ENCODE measurements at places on chromosomes 3 and 15. TPM values are rescaled to one million over a fixed set of nuclear protein-coding genes. Genes with fewer than 3 reads are reported as not detected.

IGSF10 gene
- total RNA-seq, result 2.5 TPM

GRCh38 chr3:71097557-71097956, 486.0 kb downstream of the FOXP1 start:
- DNase-seq, result no peak

- DNase-seq, result no peak
Measured at GRCh38 chr3:169120928-169121327, 542.6 kb downstream of the MECOM start.

TRANK1 gene
- total RNA-seq, result 7.6 TPM

- no peak for DNase-seq
Measured at GRCh38 chr3:69423463-69424155, 37.7 kb upstream of the FRMD4B start.

GRCh38 chr3:116425126-116425525, 20.2 kb downstream of the LSAMP start:
- DNase-seq, result no peak

TMEM108 gene
- total RNA-seq, result 7.7 TPM

DNA sequence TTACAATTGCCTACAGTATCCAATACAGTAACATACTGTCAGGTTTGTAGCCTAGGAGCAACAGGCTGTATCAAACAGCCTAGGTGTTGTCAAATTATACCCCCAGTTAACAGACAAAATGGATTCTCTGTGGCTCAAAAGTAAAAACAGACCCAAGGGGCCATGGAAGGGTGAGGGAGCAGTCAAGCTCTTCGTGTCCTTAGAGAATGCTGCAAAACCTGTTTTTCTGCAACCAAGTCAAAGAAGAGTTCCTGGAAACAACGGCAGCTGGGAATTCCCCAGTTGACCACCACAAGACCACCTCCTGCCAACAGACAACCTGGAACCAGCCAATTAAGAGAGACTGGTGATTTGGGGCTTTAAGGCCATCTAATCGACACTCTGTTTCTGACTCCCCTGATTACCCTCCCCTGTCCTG, 11.1 kb upstream of the THUMPD3 start:
- DNase-seq, result no peak

DNA sequence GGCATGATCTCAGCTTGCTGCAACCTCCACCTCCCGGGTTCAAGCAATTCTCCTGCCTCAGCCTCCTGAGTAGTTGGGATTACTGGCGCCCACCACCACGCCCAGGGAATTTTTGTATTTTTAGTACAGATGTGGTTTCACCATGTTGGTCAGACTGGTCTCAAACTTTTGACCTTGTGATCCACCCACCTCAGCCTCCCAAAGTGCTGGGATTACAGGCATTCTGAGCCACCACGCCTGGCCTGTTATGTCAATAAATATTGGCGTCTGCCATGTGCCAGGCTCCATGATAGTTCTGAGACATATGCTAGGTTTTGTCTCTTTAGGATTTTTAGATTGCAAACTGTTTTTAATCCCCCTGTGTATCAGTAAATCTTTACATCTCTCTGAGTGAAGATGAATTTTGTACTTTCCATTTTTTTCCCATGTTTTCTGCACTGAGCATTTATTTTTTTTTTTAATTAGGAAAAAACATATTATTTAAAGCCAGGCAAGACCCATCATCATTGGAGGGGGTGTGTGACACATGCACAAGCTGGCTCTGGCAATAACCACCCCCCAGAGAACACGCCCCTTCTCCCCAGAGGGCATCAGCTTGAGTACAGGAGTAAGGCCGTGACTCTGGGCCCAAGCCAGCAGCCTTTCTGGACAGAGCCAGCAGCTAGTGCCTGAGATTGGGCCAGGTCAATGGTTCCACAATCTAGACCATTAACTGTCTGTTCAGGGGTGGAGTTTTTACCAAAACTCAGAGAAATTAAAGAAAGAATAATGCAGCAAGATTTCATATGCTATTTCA, 51.0 kb upstream of the ATP1B3 start:
- peak; percentile 23 for DNase-seq

DNA sequence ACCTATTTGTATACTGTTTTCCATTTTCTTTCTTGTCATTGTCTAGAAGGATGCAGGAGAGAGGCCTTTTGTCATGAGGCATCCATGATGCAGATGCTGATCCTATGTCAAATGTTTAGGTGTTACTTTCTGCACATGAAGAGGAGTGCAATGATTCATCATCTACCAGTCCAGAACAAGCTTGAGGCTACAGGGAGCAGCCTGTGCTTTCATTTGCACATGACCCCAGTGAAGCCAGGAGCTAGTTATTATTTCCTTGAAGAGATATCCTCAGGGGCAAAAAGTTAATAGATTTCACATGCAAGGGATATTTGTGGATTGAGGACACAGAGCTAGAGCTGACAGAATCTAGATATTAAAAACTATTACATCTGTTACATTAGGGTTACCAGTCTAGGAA, 204.4 kb upstream of the TGFBR2 start:
- no peak for DNase-seq

DNA sequence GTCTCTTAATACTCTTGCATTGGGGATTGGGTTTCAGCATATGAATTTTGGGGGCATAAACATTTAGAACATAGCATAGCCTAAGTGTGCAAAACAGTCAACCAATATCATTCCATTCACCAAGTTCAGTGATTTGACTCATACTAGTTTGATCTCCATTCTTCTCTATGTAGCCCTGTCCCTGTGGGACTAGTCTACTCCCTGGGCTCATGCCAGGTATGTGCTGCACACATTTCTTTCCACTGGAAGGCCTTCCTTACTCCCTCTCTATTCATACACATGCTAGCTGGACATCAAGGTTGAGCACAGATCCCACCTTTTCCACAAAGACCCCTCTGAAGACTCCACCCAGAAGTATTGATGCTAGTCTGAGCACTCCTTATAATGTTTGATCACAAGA, 5.1 kb downstream of the ZDHHC23 start:
- no peak for DNase-seq

RGMA gene
- 10.2 TPM for total RNA-seq

HACD3 gene
- 15.9 TPM for total RNA-seq

IP6K2 gene
- total RNA-seq, result 38.4 TPM
